HT-29 (cell line): ENCODE measurements at places on chromosomes 3 and 15.

GRCh38 chr15:77714555-77714954 lies 81.8 kb upstream of the LINGO1 start:
- no peak for DNase-seq

DNA sequence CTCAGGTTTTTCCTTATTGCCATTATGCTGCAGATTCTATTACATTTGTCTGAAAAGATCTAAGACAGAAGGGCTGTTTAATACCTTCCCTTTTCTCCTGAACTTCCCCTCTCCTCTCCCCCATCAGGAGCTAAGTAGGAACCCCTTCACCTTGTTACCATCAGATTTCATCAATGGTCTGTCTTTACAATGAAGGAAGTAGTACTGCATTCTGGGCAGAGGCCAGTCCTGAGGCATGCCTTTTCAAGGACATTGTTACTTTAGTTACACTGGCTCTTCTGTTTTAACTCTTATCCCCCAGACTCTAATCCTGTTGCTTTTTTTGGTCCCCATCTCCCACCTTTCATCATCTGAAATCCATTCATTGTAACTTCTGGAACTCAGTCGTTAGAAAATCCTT lies 8.1 kb downstream of the CTNNB1 start:
- DNase-seq, result no peak

GRCh38 chr3:88189361-88189810 lies 39.6 kb downstream of the C3orf38 start:
- DNase-seq, result no peak

DNA sequence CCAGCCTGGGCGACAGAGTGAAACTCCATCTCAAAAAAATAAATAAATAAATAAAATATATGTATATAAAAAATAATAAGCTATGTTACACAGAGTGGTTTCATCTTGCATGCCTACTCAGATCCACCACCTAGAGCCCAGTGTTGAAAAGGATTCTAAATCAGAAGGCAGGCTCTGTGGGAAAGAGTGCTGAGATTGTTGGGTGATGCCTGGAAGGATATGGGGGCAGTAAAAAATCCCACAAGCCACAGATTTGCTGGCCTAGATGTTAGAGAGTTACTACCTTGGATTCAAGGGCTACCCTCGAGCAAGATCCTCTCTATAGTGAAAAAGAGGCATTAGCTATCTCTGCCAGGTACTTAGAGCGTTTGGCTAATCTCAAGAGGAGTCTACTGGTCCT lies 144.3 kb downstream of the STAC start:
- no peak for DNase-seq

DNA sequence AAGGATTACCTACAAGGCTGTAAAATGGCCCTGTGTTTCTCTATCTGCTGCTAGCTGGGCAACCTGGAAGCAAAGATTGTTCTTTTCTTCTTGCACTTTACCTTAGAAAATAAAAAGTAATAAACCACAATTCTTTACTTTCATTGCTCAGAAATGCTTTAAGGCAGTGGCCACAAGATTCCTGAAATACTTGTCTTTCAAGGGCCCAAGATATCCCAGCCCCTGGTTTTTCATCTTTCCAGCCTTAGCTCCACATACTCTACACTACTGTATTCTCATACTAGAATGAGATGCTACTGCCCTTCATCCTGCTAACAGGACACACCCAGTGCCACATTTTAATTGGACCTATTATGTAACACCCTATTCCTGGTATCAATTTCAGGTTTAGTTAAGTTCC lies 78.9 kb downstream of the GTF2E1 start:
- DNase-seq, result no peak

- DNase-seq, result no peak
These were observed 84.0 kb downstream of the FILIP1L start for GRCh38 chr3:100030346-100030745.
